ENCODE measurements at places on chromosomes 7 and 10.

DNA sequence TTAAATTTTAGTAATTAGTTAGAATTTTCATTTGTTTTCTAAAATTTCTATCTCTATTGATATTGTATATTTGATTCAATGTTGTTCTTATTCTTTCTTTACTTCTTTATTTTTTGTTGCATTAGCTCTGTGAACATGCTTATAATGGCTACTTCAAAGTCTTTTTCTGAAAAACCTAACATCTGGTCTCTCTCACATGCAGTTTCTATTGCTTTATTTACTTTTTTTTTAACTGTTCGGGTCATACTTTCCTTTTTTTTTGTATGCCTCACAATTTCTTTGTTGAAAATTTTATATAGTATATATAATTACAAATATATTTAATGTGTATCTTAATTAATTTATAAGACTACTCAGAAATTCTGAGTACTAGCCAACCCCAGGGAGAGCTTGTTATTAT is 52.1 kb upstream of the PLXDC2 start:
- DNase-seq: no peak

GRCh38 chr10:13347500-13348156 is 465 bp downstream of the SEPHS1 start:
- peak; percentile 75 for DNase-seq

GRCh38 chr10:51729822-51730555 is 30.6 kb upstream of the CSTF2T start:
- no peak for DNase-seq

GRCh38 chr10:98328640-98329039 is 60.6 kb upstream of the LOXL4 start:
- DNase-seq: no peak

DNA sequence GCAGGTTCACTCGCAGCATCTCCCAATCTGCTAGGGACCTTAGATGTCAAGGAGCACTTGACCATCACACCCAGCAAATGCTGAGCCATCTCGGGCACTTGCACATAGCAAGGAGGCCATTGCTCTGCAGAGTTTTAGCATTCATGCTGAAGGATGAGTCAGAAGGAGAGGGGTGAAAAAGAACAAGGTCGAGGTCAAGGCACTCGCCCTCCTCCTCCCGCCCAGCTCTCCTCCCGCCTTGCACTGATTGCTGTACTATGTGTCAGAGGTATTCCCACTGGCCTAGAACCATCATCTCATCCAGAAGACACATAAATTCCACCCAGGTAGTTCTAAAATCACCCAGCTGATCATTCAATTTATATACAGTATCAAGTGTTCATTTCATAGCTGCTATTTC is 255.1 kb upstream of the SP4 start:
- DNase-seq: no peak
